ENCODE measurements at places on chromosomes 12 and 14.

DNA sequence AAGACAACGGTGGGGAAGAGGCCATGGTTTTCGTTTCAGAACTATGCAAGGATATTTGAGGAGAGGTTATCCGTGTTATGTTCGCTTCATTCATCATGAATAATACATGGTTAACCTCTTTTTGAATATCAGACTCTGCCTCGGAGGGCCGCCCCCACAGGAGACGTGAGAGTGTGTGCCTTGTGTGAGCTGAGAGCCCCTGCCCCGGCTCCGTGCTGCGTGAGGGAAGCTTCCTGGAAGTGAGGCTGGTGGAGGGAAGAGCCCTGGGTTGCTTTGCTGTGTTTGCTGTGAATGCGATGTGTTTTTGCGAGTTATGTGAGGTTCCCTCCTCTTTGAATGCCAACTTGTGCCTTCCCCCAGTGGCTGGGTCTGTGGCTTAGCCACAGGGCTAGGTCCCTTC lies 146.0 kb upstream of the RTL1 start:
- DNase-seq, result no peak

GRCh38 chr12:2895511-2895910 lies 4.8 kb downstream of the TULP3 start:
- DNase-seq, result no peak

- DNase-seq, result no peak
These were observed 197.8 kb upstream of the PRKD1 start for GRCh38 chr14:30125322-30125979.

GRCh38 chr12:14427929-14428328 lies 62.4 kb downstream of the ATF7IP start:
- no peak for DNase-seq

- no peak for DNase-seq
These were observed 5.0 kb downstream of the HNRNPC start for GRCh38 chr14:21264025-21264801.

GRCh38 chr12:46084666-46085631 lies 94.6 kb upstream of the SCAF11 start:
- no peak for DNase-seq

DNA sequence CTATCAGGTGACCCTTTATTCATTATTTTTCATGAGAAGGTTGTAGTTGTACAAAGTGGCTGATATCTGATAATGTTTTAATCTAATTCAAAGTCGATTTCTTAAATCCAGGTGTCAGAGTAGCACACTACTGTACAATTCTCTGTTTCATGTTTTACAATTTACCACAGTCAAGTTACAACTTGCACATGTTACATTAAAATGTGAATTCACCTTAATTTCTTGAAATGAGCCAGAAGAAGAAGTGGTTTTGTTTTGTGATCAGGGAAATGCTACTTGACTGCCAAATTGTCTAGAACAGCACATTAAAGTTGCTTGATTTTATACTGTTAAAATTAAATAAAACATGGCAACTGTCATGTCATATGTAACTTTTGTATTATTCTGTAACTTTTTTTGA lies 23.2 kb downstream of the LRRK2 start:
- no peak for DNase-seq

GRCh38 chr14:88559852-88560251 lies 3.0 kb upstream of the ZC3H14 start:
- DNase-seq, result no peak

GRCh38 chr14:72716476-72716875 lies 177.4 kb downstream of the DPF3 start:
- no peak for DNase-seq

- no peak for DNase-seq
These were observed 163.3 kb downstream of the ETV6 start for GRCh38 chr12:11812586-11813437.

- no peak for DNase-seq
These were observed at the start of gene ATN1 for GRCh38 chr12:6927379-6928021. Gene ATN1 (plus strand): TSS chr12:6927959. CDS start chr12:6934002, 6,043 bp downstream.

GRCh38 chr12:89544681-89545184 lies 18.9 kb upstream of the POC1B start:
- DNase-seq, result no peak

DNA sequence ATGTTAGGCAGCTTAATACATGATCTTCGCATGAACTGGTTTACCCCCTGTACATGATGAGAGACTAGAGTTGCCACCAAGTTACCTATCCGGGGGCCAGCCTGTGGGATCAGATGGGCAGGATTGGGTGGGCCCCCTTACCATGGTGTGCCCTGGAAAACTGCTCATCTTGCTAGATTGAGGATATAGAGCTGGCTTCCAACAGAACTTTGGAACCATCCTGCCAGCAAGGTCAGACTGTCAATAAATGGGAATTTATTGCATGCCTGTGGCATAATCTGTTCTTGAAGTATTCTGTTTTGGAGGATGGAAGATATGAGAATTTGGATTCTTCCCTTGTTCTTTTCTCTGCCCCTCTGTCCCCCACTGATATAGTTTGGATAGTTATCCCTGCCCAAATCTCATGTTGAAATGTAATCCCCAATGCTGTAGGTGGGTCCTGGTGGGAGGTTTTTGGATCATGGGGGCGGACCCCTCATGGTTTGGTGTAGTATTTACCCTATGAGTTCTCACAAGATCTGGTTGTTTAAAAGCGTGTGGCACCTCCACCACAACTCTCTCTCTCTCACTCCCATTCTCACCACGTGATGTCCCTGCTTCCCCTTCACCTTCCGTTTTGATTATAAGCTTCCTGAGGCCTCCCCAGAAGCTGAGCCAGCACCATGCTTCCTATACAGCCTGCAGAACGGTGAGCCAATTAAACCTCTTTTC lies 3.7 kb upstream of the TM9SF1 start:
- no peak for DNase-seq
